ENCODE measurements at places on chromosomes 3 and 15.

GRCh38 chr15:90190606-90191343, 10.4 kb upstream of the SEMA4B start:
- no peak for DNase-seq

- no peak for DNase-seq
Observed at GRCh38 chr3:41178576-41178975, 20.7 kb upstream of the CTNNB1 start.

DNA sequence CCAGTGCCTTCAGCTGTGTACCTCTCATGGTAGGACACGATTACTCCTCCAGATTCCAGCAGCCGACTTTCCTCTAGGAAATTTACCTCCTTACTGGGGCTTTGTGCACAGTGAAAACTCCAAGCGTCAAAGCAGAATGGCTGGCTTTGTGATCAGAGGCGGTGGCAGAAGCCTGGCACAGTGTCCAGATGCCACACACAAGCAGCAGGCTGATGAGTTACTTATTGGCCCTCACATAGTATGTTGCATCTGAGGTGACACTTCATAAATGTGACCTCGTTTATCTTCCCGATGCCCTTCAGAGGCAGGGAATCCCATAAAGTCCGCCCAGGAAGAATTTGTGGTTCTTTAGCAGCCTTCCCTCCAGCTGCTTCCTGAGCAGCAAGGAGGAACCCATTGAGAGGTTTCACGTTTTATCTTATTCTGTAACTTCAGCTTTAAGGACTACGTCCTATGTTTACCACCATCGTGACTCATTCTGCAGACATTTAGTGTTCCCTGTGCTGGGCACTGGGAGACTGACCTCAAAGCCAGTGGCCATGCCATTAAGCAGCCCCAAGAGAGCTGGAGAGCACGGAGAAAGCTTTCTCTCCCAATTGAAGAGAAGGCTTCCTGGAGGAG, 107.1 kb upstream of the C15orf61 start:
- DNase-seq = no peak

GRCh38 chr3:64954995-64955636, 267.3 kb upstream of the ADAMTS9 start:
- no peak for DNase-seq

- no peak for DNase-seq
Observed at GRCh38 chr3:50375258-50375931, 16.1 kb upstream of the TMEM115 start.

DNA sequence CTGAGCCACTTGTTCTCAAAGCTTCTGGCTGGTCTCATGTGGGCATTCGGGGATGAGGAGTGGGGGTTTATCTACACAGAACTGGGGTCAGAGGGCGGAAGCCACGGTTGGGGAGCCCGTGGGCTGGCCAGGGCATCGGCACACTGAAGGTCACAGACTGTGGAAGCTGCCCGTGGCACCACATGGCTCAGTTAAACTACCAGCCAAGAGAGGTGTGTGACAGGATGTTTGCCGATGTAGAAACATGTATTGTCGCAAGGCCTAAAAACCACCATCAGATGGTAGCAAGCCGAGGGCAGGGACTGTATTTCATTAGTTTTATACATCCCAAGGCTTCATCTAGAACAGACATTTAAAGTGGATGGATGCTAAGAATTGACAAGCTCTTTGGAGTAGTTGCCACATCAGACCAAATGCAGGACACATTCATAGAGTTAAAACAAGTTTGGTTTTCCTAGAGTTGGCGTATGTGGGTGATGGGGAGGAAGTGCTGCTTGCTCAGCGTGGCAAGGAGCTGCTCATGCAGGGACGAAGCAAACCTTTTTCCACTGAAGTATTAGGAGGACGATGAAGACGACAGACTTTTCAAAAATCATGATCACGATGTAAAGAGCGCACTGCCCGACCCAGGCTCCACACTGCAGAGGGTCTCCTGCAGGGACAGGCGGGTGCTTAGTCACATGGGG, 9.6 kb upstream of the MUSTN1 start:
- DNase-seq = no peak

DNA sequence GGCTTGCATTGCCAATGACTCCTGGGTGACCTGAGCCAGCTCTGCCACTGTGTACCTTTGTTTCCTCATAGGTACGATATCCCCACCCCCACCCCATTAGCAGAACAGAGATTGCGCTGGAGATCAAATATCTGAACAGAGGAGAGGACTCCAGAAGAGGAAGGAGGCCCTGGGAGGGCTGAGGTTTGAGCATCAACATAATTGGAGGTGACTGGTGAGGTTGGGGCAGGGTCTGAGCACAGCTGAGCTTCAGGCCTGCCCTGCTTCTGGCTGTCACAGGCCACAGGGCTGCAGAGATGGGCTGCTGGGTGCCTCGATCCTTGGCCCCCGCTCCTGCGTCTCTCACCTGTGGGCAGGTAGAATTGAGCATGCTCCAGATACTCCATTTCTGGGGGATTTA, 21.3 kb upstream of the CACNA2D2 start:
- DNase-seq = no peak

DNA sequence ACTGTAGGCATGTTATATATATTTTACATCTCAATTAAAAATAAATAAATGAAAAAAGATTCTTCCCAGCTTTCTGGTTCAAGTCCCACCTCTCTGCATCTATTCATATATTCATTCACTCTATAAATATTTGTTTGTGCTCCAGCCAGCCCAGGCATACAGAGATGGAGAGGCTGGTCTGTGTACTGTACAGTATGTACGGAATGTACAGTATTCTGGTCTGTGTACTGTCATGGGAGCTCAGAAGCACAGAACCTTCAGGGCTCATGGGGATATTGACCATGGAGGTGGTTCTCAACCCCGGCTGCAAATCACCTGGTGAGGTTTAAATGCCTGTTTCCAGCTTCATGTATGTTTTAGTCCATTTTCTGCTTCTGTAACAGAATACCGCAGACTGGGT, 13.8 kb downstream of the CORO2B start:
- DNase-seq = no peak

- DNase-seq = no peak
Observed at GRCh38 chr3:140588558-140588957, 89.3 kb upstream of the TRIM42 start.

DNA sequence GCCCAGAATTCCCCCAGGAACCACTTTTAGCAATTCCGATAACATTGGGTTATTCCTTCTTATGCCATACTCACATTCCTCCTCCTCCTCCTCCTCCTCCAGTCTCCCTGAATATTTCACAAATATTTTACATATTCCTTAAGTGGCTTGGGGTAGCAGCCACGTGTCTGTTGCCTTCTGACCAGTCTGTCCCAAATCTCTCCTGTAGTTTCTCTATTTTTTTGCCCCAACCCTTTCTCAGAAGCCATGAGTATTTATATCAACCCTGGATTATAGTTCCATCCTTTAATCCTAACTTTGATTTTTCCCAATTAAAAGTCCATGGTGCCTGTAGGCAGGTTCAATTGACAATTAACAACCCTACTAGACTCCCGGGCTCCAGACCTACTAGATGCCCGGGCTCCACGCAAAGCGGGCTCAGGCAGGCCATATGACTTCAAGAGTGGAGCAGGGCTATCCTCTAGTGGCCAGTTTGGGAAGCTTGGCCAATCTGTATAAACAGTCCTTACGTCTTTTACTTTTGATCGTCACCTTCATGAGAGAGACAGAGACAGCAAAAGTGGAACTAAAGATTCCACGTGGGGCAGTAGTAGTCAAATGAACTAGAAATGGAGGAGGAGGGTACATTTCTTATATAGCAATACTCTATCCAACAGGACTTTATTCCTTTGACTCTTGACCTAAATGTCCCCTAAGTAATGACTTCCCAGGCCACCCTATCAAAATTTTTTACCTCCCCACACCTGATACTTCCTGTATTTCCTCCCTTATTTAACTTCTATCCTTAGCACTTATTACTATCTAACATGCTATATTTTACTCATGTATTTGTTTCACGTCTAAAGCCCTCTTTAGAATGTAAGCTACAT, 69.7 kb downstream of the USF3 start:
- no peak for DNase-seq

- no peak for DNase-seq
Observed at GRCh38 chr3:101854608-101855304, 5.4 kb downstream of the NFKBIZ start.

DNA sequence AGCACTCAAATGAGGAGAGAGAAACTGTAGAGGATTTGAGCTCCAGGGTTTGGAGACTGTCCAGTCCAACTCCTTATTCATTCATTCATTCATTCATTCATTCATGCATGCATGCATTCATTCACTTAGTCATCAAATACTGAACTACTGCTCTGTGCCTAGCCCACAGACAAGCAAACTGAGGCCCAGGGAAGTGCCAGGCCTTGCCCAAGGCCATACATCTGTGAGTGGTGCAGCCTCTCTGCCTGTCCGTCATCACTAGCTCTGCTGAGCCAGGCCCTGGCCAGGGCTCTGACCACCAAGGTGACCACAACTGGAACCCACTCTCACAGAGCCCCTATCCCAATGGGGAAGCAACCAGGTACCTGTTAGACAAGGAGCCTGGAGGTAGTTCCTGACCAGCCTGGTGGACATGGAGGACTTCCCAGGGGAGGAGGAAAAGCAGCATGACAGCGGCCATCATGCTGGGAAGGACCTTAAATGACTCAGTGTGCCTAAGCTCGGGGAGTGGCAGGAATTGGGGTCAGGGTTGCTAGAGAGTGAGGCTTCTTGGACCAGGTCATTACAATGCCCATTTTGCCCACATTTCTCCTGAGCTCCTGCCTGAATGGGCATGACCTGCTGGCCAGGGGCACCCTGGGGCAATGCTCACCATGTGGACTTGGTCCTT, 27.5 kb upstream of the RPL29 start:
- no peak for DNase-seq

- no peak for DNase-seq
Observed at GRCh38 chr3:172687501-172687900, 23.4 kb downstream of the NCEH1 start.

DNA sequence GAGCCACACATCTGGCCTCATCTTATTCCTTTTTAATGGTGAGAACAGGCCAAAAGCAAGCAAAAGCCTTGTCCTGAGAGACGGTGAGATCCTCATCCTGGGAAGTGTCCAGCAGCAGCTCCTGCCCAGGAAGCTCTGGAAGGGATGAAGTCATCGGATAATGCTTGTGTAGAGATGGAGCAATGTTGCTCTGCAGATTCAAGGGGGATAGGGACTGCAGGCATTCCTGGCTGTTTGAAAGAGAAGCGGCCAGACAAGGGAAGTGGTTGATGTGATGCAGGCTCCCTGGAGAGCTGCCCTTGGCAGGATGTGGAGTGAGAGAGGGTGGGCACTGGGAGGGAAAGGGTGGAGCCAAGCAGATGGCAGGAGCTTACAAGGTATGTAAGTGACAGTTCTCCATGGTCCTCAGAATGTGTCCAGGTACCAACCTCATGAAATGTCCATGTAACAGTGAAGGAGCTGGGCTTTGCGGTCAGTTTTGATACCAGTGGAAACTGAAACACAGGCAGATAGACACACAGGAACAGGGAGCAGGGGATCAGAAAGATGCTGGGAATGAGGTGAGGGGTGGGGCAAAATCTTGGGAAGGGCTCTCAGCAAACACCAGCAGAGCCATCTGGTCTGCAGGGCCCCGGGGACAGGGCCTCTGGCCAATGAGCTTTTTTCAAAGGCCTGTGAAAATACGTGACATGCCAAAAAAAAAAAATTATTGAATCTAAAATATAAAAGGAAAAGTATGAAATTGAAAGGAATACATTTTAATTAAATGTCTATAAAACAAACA, 32.2 kb upstream of the LACTB start:
- DNase-seq = no peak

DNA sequence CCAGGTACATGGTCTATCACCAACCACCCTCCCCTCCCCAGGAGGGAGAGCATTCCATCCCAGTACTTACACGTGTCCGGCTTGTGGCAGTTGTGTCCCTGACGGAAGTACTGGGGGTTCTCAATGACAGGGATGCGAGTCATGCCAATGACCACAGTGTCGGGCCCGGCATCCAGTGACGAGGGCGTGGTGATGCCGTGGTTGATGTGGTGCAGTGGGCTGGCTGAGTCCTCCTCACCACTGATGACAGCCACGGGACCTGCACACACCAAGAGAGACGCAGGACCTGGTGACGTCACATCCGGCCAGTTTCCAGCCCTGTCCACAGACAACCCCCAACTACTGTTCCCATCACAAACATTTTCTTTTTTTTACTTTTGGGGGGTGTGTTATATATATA, 223.8 kb downstream of the NTRK3 start:
- no peak for DNase-seq

DNA sequence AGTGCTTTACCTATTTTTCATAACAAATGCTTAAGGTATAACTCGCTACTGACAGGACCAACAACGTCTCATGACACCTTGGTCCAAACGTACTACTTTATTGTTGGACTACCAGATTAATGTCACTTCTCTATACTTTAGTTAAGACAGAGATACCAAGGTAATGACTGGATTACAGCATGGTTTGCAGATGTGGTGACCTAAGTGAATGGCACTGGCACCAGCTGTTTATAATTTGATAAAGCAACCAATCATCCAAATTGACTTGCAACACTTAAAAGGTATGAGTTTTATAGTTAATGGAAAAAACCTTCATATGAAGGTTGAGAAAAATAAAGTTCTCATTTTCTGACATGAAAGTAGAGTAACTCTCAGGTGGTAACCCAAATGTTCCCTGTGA, 209.0 kb downstream of the NEK10 start:
- DNase-seq = no peak

DNA sequence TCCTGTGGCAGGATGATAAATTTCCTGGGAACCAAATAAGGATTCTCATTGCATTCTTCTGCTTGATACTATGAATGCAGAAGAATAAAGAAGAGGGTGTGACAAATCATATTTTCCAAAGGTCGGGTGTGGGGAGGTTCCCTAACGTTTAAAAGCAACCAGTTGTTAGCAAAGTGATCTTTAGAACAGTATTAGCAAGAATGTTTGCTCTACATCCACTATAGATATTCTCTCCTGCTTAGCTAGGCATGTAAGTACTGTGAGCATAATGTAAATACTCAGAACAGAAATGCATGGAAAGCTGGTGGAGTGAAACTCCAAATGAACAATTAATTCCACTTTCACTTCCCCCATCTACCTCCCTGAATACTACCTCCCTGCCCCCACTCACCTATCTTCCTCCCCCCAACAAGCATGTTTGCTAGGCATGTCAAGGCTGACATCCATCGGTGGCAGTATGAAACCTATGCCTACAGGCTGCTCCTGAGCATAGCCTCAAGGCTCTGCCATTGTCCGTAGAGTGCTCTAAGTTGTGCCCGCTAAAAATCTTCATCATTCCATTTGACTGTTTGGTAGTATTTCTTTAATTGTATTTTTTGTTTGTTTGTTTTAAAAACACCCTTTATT, 329.7 kb downstream of the TIGIT start:
- no peak for DNase-seq

DNA sequence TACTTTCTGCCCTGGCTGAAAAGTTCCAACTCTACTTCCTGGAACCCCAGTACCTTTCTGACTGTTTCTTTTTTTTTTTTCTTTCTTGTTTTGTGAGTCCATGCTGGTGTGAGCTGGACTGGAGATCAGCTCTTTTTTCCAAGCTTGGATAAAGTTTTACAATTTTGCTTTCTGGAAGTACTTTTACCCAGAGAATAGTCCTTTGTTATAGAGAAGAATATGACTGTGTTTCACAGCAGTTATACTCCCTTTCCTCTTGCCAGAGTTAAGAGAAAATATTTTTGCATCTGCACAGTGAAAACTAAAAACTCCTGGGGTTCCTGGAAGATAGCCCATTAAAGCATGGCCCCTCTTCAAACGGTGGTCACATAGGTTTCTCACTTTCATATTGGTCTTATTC, 1100.6 kb downstream of the OTOL1 start:
- DNase-seq = no peak

GRCh38 chr3:168034152-168034928, 61.4 kb downstream of the GOLIM4 start:
- no peak for DNase-seq

- DNase-seq = no peak
Observed at GRCh38 chr15:89051875-89052274, 36.4 kb upstream of the ABHD2 start.

Measured in activated naive CD4-positive, alpha-beta T cell (primary cell).